ENCODE measurements at places on chromosomes 1 and 21. TPM values are rescaled to one million over a fixed set of nuclear protein-coding genes. Genes with fewer than 3 reads are reported as not detected.

DNA sequence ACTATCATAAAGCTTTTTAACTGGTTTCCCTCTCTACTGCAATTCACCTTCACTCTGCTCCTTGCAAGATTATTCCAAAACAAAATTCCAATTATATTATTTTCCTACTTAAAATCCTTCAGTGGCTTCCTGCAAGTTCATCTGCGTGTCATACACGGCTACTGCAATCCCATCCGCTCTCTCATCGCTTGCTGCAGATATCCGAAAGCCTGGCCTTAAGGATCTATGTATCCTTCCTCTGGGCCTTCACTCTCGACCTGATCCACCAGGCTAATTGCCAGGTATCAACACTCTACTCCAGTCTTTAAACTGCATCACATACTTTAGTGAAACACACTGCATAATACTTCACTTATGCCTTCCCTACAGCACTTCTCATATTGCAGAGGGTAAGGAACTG lies 44.0 kb downstream of the VAV3 start:
- DNase-seq: no peak

DNA sequence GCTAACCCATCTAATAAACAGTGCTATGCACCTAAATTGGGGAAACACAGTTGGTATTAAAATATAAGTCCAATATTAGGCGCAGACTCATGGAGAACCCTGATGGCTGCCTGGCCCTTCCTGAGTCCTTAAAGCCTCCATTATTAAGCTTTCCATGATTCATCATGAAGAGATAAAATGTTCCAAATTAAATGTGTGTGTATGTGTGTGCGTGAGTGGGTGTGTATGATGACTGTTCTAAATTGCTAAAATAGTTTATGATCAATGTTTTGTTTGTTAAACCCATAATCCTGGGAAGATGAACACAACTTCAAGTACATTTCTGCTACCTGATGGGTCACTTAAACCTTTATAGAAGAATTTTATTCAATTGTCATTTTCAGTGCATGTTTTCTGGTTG lies 6.3 kb upstream of the RBBP5 start:
- DNase-seq: no peak

- no peak for DNase-seq
Measured at GRCh38 chr1:98364544-98364943, 297.0 kb upstream of the SNX7 start.

- DNase-seq: no peak
Measured at GRCh38 chr1:2395245-2395644, 3.6 kb downstream of the RER1 start.

DNA sequence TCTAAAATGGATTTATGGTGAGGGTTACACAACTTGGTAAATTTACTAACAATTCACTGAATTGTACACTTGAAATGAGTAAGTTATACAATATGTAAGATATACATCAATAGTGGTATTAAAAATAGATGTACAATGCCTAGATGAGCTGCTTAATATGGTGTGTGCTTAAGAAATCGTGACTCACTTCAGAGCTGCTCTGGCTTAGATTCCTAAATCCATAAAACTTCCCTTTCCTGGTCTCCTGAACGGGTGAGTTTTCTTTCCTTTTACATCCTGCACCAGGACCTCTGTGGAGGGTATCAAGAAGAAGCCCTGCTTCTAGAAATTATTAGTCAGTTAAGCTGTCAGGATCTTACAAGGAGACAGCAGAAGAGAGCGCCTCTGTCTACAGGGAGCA lies 30.4 kb downstream of the H3-3A start:
- no peak for DNase-seq

- DNase-seq: no peak
Measured at GRCh38 chr1:178847396-178847849, 23.5 kb downstream of the ANGPTL1 start.

Gene CR1L
- not detected for total RNA-seq

Gene IKBKE
- 11.7 TPM for total RNA-seq

Measured in mucosa of gallbladder (tissue), 1 donor.